Stimulated activated CD4-positive, alpha-beta T cell treated with anti-CD3 and anti-CD28 coated beads, Interleukin-12 subunit alpha, Interleukin-12 subunit beta, amount 100 ng/mL, for 4 hours (primary cell): ENCODE measurements at places on chromosomes 11 and 22.

GRCh38 chr11:122815900-122816299 is 22.4 kb upstream of the CRTAM start:
- no peak for DNase-seq

- DNase-seq = no peak
These were observed 61.5 kb upstream of the SLC25A18 start for GRCh38 chr22:17501679-17502285.

- no peak for DNase-seq
These were observed 97.6 kb upstream of the CLMP start for GRCh38 chr11:123292647-123293046.

DNA sequence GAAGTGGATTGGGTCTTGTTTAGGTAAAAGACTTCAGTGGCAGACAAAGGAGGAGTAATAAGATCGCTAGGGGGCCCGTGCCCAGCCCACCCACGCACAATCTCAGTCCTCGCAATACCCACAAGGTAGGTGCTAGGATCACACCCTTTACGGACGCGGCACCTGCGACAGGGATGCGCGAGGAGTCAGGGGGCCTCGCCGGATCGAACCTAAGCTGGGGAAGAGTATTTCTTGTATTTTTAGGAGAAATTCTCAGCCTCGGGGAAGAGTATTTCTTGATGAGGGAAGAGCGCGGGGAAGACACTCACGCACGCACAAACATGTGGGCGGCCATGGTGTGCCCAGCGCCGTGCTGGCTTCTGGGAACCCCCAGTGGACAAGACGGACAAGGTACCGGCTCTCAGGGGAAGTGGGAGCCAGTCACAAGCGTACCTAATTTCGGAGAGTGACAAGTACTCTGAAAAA is 745 bp upstream of the FAM118A start:
- no peak for DNase-seq
